ENCODE measurements at places on chromosomes 6 and 20.

DNA sequence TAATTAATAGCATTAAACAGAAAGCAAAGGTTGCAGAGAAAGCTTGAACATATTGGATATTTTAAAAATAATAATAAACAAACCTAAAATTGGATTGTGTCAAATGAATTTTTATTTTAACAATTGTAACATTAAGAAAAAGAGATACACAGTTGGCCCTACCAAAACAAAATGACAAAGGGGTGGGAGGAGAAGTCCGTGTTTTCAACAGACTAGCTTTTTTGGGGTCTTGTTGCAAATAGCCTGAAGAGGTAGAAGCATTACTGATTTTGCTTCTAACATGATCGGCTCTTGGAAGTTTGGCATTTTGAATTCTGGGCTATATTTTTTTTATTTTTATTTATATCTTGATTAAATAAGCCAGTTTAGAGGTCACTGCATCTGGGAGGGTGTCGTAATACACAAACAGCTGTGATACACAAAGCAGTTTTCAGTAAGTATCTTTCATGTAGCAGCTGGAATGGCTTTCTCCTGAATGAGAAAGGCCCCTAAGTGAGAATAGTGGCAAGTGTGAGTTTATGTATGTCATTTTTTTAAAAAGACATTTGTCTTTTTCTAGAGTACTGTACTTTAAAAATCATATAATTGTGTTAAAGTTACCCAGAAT is 85.5 kb upstream of the ZNF217 start:
- no peak for DNase-seq

DNA sequence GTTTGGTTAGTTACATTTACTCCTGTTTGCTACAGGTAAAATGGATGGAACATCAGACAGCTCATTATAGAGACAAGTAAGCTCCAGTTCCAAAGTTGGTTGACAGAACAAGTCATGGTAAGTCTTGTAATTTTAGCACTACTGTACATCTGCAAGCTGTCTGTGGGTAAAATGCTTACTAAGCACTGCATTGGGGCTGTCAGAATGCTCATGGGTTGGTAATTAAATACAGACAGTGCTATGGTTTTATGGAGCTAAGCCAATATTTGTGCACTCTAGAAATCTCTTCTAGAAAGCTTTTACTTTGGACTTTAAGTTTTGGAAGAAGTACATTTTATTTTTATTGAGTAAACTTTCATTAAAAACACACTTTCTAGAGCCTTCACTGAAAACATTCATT is 419.2 kb upstream of the MMS22L start:
- DNase-seq = no peak

GRCh38 chr6:64815718-64816117 is 891.3 kb downstream of the EYS start:
- DNase-seq = no peak

DNA sequence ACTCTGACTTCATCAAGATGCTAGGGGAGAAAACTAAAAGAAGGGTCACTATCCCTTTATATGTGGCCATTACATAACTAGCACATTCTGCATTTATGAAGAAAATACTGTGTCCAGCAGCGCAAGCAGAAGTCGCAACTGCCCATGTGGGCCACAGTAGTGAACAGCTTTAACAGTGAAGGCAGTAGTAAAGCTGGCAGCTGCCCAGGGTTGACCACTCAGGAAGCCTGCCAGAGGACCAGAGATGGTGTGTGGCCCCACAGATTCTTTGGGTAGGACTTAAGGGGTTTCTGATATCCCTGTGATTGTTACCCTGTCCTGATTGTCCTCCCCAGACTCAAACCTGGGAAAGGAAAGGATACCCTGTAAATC is 88.3 kb upstream of the NT5E start:
- no peak for DNase-seq

DNA sequence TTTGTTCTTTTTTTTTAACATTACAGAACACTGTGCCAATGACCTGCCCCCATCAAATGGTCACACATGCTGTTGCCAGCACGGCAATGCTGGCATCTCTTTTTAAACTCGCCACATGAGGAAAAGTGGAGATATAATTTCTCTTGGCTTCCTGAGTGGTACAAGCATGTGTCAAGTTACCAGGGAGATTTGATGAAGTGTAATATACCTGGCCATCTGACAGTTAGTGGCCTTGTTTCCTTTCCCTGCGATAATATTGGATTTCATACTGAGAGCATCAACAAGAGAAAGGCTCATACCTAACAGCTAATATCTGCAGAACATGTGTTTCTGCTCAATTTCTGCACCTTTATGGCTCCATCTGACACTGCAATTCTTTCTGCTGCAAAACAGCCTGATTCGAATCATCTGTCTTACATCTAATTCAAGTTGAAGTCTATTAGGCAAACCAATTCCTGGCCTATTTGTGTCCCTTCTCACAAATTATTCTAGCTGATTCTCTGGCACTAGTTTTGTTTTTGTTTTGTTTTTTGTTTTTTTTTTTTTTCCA is 519.5 kb downstream of the PREX1 start:
- DNase-seq = no peak

DNA sequence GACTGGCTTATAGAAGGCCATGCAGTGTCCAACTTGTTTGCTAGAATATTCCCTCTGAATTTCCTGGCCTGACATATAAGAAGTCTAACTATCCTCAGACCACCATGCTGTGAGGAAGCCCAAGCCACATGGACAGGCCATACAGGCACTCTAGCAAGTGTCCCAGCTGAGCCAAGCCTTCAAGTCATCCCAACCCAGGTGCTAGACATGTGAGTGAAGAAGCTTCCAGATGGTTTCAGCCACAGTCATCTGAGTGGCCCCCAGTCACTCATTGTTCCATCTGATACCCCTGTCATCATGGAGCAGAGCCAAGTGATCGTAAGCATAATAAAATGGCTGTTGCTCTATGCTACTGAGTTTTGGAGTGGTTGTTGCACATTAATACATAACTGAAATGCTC is 46.0 kb upstream of the INSM1 start:
- DNase-seq = no peak

GRCh38 chr6:110509617-110510241 is 33.3 kb upstream of the SLC22A16 start:
- no peak for DNase-seq

DNA sequence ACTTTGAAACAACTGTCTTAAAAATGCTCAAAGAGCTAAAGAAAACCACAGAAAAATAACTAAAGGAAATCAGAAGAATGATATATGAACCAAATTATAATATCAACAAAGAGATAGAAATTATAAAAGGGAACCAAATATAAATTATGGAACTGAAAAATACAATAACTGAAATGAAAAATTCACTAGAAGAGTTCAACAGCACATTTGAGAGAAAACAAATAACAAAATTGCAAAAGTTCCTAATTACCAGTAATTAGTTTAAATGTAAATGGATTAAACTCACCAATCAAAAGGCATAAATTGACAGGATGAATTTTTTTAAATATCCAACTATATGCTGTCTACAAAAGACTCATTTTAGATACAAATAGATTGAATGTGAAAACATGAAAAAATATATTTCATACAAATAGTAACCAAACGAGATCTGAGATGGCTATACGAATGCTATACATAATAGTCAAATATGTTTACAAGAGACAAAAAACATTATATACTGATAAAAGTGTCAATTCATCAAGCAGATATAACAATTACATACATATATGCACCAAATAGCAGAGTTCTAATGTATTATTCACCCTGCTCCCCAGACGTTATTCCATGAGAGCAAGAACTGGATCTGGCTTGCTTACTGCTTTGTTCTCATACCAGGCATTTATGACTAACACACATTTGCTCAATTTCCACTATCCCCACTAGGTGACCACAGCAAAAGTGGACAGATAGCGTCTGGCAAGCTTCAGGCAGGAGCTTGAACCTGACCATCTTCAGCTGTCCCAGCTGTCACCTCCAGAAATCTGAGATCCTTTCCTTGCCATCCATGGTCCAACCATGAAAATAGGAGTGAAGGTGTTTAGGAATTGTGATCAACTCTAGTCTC is 72.4 kb upstream of the SIRPA start:
- no peak for DNase-seq

- no peak for DNase-seq
Observed at GRCh38 chr20:38872491-38873049, 53.6 kb upstream of the FAM83D start.

DNA sequence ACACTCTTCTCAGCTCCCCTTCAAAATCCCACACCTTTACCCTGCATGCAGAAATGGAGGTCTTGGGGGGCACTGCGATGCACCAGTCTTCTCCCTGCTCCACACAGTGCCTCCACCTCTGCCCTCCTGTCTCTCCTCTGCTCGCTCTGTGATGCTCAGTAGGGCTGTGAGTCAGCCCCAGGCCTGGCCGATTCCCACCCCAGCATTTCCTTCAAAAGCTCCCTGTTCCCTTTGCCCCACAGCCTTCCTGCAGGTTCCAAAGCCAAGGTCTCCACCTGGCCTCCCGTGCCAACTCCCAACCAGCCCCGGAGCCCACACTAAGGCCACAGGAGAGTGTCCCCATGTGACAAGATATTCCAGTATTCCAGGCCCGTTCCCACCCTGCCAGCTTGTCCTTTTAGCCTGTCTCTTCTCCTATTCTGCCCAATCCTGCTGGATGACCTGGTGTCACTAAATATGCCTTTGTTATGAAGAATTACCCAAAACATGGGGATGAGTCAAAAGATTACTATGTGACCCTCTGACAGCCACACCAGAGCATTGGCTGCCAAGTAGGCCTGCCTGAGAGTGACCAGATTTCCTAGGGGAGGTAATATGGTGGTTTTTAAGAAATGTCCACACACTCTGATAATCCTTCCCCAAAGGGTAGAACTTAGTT is 118.9 kb upstream of the NXT1 start:
- DNase-seq = no peak
